NCI-H2081 (cell line): ENCODE measurements at places on chromosomes 2 and 18.
A peak's percentile ranks its signal among the peaks of the same experiment; 100 is the strongest.

- no peak for DNase-seq
Measured at GRCh38 chr2:33317369-33318007, 159.0 kb upstream of the RASGRP3 start.

DNA sequence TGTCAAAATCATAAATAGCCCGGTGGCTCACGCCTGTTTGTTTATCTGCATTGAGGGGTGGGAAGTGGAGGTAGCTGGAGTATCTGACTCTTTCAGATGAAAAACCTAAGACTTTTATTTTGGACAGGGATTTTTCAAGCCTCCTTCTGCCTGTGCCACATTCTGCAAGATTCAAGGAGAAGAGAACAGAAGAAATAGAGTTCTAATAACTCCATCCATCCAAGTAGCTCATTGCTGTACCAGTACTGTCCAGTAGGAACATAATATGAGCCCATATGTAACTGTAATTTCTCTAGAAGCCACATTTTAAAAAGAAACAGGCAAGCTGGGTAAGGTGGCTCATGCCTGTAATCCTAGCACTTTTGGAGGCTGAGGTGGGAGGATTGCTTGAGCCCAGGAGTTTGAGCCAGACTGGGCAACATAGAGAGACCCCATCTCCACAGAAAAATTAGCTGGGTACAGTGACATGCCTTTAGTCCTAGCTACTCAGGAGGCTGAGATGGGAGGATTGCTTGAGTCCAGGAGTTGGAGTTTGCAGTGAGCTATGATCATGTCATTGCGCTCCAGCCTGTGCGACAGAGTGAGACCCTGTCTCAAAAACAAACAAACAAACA is 35.4 kb upstream of the NT5DC4 start:
- DNase-seq = no peak

DNA sequence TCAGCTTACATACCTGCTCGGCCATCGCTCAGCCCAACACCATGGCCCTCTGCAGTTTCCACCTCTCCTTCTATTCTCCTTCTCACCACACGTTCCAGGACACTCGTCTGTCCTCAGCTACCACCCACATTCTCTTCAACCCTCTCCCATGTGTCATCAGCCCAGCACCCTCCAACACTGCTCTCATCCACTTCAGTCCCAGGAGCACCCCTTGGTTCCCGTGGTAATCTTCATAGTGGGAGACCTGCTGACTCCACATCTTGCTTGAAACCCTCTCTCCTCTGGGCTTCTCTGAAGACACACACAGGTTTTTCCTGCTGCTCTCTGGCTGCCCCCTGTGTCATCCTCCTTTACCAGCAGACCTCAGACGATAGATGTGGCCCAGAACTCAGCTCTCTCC is 228.7 kb downstream of the GBX2 start:
- DNase-seq = no peak

GRCh38 chr2:138744713-138745112 is 35.5 kb downstream of the NXPH2 start:
- no peak for DNase-seq

DNA sequence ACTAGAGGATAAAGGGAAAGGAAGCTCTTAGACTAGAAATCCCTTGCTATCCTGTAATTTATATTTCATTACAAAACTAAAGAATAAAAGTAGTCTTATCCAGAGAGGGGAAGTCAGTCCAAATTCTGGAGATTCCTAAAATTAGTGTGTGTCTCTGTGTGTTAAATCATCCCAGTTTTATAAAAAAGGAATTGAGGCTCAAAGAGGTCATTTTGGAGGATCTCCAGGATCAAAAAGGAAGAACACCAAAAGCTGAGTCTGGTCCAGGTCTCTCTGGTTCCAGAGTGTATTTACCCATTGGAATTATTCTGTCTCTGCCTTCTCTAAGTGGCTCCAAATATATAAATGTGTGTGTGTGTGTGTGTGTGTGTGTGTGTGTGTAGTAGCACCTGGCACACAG is 166.7 kb downstream of the NRXN1 start:
- no peak for DNase-seq

DNA sequence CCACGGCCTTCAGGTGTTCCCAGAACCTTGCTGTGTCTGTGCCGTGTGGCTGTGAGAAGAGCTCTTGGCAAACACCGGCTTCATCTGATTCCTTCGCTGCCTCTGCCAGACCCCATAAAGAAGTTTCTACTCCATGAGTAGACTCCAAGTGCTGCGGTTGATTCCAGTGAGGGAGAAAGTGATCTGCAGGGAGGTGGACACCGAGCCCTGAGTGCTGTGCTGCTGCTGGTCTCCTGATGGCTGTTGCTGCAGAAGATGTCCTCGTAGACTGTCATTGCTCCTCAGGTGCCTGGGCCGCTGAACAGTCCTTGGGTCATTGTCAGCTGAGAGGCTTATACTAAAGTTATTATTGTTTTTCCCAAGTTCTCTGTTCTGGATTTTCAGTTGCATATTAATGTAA is 19.6 kb downstream of the ASB1 start:
- DNase-seq = no peak

- no peak for DNase-seq
Measured at GRCh38 chr2:197307933-197308521, 2.6 kb downstream of the ANKRD44 start.

GRCh38 chr2:207055257-207055656 is 110.5 kb downstream of the KLF7 start:
- no peak for DNase-seq

- DNase-seq = no peak
Measured at GRCh38 chr2:39625193-39625926, 40.4 kb upstream of the TMEM178A start.

- no peak for DNase-seq
Measured at GRCh38 chr2:74513605-74514367, 464 bp upstream of the TLX2 start.

- DNase-seq = no peak
Measured at GRCh38 chr2:237400199-237400598, 13.8 kb downstream of the COL6A3 start.

DNA sequence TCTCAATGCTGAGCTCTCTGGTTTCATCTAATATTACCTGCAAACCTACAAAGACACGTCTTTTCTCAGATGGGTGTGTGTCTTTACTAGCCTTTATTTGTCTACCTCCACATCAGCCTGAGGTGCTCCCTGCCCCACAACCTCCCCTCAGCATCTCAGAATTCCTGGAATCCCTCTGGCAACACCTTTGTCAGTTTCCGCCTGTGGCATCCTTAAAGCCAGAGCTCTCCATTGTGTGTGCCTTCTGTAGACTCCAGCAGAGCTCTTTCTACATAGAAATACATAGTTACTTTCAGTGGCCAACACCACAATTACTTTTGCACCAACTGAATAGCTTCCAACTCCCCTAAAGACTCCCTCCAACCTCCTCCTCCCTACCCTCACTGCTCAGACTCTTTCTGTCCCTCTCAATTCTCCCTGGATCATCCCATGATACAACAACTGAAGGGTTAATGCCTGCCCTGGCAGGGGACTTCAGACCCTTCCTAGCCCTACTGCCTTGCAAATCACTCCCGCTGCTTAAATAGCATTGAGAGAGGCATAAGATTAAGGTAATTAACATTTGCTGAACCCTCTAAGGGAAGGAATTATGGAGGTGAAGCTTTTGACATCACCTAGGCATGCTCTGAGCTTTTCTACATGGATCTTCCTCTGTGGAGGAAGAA is 39.6 kb upstream of the RMDN2 start:
- no peak for DNase-seq

- no peak for DNase-seq
Measured at GRCh38 chr2:183505911-183506310, 381.7 kb downstream of the NUP35 start.

GRCh38 chr2:168698969-168699368 is 103.5 kb upstream of the NOSTRIN start:
- peak; percentile 5 for DNase-seq

GRCh38 chr2:44674473-44675284 is 266.8 kb upstream of the SIX3 start:
- DNase-seq = peak; percentile 56

GRCh38 chr2:167114018-167114417 is 225.7 kb downstream of the XIRP2 start:
- DNase-seq = no peak
